Hypothalamus (tissue), 51 donors: ENCODE measurements at places on chromosomes 7 and 10.

- no peak for DNase-seq
Measured at GRCh38 chr10:99595236-99595635, 25.0 kb downstream of the SLC25A28 start.

DNA sequence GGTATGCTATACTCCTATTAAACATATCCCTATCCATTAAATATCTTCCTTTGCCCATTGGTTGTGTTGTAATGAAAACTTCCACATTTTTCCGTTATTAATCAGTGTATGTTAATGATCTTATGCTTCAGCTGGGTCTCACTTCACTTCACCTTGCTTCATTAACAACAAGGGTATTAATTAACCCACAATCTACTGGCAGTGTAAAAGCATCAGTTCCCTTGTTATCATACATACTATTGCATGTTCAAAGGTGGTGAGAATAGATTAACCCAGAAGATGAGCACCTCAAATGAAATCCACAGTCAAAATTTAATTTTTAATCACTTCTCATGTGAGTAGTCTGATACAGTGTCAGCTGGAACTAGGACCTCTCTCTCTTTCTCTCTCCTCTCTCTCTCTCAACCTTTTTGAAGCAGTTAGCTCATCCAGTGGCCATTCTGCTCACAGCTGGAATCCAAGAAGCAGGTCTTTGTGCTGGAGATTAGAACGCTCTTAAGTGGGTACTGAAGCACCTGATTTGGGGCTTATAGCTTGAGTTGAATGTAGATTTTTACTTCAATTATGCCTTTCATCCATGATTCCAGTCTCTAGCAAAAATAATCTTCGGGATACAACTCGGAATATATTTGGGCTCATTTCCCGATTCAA is 172.3 kb downstream of the RAPGEF5 start:
- no peak for DNase-seq

GRCh38 chr7:129799350-129799955 is 153.3 kb downstream of the UBE2H start:
- no peak for DNase-seq

DNA sequence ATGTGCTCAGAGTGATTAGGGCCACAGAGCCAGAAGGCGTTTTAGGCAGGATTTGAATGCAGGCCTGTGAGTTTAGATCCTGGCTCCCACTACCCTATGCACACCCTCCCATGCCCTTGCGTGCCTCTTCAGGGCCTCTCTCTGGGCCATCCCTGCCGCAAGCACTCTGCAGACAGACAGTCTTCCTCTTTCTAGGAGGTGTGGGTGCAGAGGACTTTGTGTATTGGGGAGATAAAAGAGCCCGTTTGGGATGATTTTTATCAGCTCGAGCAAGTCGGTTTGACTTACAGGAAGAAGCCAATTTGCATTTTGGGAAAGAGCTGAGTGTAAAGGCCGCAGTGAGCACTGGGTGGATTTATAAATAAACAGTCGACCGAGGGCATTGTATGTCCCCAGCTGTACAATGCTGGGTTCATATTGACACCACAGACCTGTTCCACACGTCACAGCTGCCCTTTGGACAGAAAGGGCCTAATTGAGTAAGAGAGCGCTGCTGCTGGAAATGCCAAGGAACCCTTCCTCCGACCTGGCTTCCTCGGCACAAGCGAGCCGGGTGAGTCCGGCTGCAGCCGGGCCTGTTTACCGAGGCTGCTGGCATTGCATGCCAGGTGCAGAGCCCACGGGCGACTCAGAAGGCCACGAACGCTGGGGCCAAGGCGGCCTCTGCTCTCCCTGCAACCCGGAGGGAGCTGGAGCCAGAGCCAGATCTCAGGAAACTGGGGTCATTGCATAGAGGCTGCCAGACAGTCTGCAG is 25.1 kb downstream of the ZMIZ1 start:
- DNase-seq: peak; percentile 46

DNA sequence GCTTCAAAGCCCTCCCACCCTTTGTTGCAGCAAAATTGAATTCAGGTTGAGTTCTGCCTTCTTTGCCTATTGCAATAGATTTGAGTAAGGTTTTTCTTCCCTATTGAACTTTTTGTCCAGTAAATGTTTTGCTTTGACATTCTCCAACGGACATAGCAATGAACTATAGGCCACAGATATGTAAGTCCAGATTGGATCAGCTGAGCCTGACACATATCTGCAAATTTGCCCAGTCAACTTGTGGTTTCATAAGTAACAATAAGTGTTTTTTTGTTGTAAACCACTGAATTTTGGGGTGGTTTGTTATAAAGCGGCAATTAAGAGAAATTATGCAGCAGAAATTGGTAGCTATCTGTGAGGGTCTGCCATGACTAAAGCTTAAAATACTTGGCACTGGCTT is 332.1 kb upstream of the SORCS1 start:
- no peak for DNase-seq

DNA sequence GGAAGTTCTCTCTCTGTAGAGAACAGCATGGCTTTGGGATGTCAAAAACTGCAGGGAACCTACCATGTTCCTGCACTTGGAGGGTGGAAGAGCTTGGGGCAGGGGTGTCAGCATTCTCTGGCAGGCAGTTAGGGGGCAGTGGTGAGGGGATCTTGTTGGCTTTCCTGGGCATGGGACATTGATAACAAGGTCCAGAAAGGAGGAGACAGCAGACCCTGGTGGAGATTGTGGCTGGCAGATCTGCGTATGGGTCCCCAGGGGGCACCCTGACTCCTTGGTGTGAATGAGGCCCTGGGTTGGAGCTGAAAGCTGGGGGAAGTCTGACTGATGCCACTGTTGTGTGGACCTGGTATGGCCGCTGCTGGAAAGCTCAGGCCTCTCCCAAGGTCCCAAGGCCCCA is 22.9 kb upstream of the CAMK2B start:
- DNase-seq: no peak

DNA sequence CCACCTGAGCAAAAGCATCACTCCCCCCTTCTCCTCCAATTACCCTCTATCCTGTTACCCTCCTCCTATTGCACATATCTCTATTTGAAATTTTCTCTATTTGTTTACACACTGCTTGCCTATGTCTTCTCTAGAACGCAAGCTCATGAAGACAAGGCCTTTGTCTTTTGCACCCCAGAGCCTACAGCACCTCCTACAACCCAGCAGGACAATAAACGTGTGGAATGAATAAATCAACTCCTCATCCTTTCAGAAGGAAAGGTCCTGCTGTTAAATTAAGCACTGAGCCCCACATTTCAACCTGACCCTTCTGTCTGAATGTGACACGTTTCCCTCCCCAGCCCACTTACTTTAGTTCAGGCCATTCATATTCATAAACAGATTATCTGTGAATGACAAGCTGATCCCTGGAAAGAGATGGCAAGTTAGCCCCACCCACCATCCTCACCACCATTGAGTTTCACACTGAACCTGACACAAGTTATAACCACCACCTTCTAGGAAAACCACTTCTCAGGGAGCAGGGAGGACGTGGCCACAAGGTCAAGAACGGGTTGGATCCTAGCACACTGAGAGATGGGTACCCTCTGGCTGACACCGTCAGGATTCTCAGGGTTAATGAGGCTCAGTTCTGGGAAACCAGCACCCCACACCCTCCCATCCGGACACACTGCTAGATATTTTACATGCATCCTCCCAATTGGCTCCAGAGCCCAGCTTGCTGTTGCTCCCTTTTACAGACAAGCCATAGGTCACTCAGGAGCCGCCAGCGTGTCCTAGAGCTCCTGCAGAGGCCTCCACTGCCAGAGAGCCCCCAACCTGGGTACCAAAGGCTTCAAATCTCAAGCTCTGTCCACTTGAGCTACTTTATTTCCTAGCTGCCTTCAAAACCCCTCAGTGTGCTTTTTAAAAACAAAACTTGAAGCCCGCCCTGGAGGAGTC is 934 bp downstream of the PRTFDC1 start:
- no peak for DNase-seq

- DNase-seq: no peak
Measured at GRCh38 chr7:87380905-87381304, 35.4 kb downstream of the CROT start.

DNA sequence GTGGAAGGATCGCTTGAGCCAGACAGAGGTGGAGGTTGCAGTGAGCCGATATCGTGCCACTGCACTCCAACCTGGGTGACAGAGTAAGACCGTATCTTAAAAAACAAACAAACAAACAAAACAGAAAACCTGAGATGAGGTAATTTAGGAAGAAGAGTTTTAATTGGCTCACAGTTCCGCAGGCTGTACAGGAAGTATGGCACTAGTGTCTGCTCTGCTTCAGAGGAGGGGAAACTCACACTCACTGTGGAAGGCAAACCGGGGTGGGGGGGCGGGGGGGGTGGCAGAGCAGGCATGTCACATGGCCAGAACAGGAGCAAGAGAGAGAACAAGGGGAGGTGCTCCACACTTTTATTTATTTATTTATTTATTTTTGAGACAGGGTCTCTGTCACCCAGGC is 5.1 kb downstream of the UBE2D4 start:
- no peak for DNase-seq

DNA sequence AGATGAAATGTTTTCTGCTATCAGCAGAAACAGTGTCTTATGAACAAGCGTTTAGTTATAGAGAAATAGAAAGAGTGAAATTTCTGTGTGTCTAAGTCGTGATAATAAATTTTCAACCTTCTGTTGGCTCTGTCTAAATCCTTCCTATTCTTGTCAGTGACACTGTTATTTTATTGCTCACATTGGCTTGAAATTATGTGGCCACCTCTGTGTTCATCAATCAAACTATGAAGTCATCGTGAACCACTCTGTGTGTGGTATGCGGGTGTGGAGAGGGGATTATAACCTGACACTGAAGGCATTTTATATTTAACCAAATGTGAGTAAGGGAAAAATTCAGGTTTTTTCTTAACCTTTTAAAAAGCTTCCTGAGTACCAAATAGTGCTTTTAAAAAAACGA is 12.3 kb downstream of the AOAH start:
- no peak for DNase-seq

- DNase-seq: no peak
Measured at GRCh38 chr10:63384001-63384400, 81.8 kb downstream of the JMJD1C start.

GRCh38 chr10:31070025-31070424 is 38.4 kb upstream of the ZNF438 start:
- DNase-seq: no peak

DNA sequence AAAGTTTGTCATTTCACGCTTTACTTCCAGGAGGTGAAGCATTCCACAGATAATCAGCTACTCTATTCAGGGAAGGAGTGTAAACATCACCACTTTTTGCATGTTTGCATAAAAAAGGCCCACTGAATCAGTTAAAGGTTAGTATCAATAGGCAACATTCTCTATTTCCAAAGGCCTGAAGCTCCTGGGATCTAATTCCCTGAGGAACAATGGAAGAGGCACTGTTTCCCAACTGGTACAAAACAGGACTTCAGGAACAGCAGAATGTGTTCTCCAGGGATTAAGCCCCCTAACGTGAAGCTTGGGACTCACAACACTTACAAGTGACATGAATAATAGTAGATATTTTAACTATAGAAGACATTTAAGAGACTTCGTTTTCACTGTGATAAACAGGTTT is 6.1 kb downstream of the LRRN3 start:
- DNase-seq: no peak

DNA sequence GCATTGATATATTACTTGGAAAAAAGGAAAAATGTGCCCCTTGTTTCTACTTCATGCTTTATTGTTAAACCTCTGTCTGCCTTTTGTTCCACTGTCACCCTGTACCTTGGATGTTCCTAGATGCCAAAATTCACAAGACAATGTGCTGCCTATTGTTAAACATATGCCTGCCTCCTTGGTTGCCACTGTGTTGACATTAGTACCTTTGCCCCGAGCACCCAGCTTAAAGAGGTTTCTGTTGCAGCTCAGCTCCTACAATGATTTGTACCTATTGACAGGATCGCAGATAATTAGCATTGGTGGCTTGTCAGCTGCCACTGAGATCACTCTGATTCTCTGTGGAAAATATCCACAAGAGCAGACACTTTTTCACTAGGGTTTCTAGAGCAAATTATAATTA is 188.0 kb downstream of the KCND2 start:
- DNase-seq: no peak

DNA sequence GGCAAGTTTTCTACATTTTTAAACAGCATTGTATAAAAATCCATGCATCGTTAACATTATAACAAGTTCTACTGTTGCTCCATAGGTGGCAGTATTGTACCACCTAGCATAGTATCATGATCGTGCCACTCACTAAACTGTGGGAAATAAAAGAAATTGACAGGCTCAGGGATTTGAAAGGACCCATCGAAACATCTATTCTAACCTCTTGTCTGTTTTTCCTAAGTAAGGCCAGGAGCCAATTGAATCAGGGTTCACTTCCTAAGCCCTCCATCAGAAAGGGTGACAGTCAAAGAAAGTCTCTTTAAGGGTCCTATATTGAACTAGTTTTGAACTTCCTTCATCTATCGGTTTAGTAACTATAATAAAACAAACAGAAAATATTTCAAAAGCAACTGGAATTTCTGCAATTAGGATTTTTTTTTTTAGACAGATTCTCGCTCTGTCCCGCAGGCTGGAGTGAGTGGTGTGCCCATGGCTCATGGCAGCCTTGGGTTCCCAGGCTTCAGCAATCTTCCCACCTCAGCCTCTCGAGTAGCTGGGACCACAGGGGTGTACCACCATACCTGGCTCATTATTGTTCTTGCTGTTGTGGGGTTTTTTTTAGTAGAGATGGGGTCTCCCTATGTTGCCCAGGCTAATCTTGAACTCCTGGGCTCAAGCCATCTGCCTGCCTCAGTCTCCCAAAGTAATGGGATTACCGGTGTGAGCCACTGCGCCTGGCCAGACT is 9.4 kb downstream of the HACD1 start:
- DNase-seq: no peak

GRCh38 chr7:24916463-24917040 is 63.4 kb downstream of the OSBPL3 start:
- DNase-seq: no peak

DNA sequence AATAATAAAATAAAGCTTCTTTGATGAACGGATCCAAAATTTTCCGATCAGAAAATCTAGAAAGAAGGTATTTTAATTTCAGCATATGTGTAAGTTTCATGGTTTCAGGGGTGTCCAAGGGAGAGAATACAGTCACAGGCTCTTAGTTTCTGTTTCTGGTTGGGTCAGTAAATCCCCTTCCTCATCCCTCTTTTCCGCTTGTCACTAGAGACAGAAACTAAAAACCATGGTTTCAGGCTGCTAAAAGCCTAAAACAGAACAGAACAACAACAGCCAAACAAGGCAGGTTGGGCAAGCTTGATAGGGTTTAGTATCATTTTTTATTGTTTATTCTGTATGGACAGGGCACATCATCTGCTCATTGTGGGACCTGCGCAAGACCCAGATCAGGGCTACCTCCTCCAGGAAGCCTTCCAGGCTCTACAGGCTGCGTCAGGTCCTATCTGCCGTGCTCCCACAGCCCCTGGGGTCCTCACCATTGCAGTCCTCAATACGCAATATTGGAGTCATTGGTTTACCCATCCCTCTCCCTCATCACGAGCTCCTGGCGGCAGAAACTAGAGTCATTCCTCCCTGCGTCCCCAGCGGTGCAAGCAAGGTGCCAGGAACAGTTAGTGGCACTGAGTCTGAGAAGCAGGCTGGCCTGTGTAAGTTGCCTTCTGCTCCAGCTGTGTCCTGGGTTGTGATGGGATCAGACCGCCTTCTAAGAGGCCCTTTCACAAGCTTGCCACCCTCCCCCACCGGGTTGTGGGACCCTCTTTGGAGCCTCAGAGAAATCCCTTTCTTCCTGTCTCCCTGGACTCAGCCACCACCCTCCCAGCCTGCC is 70.2 kb upstream of the CUX1 start:
- no peak for DNase-seq
